Left cardiac atrium (tissue), 4 donors: ENCODE measurements at places on chromosomes 16 and 17.
A peak's percentile ranks its signal among the peaks of the same experiment; 100 is the strongest.

DNA sequence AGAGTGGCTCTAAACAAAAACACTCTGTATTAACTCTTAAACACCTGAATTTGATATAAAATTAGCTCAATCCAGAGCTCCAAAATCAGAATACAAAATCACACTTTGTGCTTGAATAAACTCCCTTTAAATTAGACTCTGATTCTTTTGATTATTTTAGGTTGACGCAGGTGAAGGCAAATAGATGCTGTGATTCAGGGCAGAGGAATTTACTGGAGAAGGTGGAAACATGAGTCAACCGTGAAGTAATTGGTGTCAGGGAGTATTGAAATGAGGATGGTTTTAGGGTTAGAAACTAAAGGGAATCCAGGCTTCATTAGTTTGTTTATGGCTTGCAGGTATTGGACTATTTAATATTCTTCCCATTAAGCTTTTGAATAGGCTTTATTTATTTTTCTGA is 37.1 kb upstream of the TEKT1 start:
- no peak for DNase-seq

DNA sequence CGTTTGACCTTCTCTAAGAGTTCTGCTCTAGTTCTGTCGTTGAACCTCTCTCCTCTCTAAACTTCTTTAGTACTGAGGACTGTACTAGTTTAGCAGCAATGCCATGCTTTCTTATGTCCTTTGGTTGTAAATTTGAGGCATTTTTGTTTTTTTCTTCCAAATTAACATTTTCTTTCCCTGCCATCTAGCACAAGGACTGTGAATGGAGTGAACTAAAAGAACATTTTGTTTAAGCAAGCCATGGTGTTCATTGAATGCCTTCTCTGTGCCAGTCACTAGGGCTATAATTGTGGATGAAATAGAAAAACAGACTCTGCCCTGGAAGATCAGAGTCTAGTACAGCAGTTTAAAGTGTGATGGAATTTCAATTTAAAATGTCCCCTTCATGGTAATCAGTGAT is 137.9 kb downstream of the FTO start:
- no peak for DNase-seq

- DNase-seq: peak; percentile 79
Observed at GRCh38 chr17:50533720-50534148, 1.2 kb downstream of the EPN3 start.

- DNase-seq: no peak
Observed at GRCh38 chr17:36133602-36134236, 30.1 kb downstream of the CCL4 start.
